ENCODE measurements at places on chromosomes 11 and 22.

GRCh38 chr11:61833471-61833870 lies 5.4 kb downstream of the FADS2 start:
- DNase-seq = no peak

- no peak for DNase-seq
Observed at GRCh38 chr22:24217384-24217783, 27.5 kb downstream of the GGT5 start.

- DNase-seq = no peak
Observed at GRCh38 chr11:59866397-59866796, at the start of gene TCN1. Gene TCN1, minus strand, starts transcription at chr11:59866487. Its CDS starts 17 bp downstream, at chr11:59866470.

- peak; percentile 15 for DNase-seq
Observed at GRCh38 chr11:88886796-88887195, 179.0 kb downstream of the GRM5 start.

DNA sequence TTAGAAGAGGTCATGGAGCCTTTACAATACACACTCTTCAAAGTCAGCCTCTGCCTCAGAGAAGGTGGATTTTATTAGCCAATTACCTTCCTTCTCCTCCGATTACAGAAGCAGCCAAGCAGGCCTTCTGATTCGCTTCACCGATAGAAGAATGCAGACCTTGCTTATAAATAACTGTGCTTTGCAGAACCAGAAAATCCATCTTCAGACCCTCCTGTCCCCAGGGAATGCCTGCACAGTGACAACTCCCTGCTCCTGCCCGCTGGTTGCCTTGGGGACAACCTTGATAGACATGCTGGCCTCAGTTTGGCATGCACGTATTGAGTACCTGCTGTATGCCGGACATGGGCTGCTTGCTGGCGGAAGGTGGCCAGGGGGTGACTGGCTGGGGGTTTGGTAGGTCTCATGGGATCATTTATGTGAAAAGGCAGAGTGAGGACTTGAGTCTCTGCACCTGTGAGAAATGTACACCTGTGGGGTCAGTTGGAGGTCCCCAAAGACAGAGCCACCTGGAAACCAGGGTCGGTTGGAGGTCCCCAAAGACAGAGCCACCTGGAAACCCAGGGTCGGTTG lies 1238.7 kb downstream of the BRD1 start:
- DNase-seq = no peak

All from AG08396 (cell line).